Omental fat pad (tissue), 4 donors: ENCODE measurements at places on chromosomes 3 and 15.

DNA sequence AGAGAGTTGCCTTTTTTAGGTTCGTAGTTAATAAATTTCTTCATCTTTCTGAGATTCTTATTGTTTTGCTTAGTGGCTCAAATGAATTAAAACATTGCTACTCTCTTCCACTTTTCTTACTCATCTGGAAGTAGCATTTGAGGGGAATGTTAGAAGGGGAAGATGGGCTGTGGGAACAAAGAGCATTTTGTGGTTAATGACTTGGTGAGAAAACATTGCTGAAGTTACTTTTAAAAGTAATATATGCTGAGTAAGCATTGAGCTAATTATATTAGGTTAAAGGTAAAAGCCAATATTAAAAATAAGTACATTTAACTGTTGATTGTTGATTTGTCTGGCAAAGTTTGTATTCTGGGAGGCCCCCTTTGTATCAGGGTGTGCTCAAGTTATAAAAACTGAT lies 5.7 kb downstream of the MORF4L1 start:
- no peak for DNase-seq

DNA sequence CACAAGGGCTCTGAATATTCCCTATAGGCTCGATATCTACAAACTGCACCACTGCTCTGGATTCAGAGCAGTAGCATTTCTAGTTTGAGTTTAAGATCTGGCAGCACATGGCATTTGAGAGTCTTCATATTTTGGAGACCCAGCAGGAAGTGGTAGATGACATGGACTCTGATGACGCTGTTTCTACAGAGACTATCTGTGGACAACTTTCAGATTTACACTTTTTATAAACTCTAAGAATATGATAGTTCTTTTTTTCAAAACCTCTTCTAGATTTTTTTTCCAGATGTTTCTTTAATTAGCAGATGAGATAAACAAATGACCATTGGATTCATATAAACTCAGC lies 35.8 kb downstream of the ARMC8 start:
- DNase-seq = no peak

- no peak for DNase-seq
Observed at GRCh38 chr3:53552730-53553129, 58.3 kb downstream of the CACNA1D start.

- no peak for DNase-seq
Observed at GRCh38 chr3:177746337-177746933, 549.2 kb upstream of the TBL1XR1 start.

- DNase-seq = no peak
Observed at GRCh38 chr3:125022206-125022605, 33.6 kb downstream of the HEG1 start.

GRCh38 chr15:97815835-97816234 lies 144.7 kb upstream of the ARRDC4 start:
- DNase-seq = no peak

GRCh38 chr15:55513152-55513551 lies 5.1 kb upstream of the DNAAF4 start:
- DNase-seq = no peak

DNA sequence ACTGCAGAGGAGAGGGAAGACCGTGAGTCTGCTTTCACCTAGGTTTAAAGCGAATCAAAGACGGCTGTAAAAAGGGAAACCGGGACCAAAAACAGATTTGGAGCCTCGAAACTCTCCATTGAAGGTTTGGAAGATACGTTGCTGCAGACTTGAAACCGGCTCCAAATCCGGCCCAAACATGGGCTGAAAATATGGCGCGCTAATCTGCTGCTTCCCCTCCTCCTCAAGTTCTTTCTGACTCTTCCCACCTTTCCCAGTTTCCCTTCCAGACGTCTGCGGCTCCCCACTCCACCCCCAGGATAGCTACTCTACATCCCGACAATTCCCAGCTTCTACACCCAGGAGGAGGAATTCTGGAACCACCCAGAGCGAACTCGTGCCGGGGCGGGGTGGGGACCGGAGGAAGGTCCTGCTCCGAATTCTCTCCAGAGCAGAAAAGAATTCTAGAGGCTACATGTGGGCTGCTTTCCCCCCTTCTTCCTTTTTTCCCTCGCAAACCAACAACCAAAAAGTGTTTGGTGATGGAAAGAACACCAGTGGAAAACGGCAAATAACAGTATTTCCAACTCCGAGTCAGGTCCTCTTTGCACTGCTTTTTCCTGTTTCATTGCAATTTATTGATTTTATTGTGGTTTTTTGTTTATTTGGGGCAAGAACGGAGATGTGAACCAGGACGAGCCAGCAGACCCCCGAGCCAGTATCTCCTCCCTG lies 8.5 kb downstream of the EOMES start:
- DNase-seq = no peak

DNA sequence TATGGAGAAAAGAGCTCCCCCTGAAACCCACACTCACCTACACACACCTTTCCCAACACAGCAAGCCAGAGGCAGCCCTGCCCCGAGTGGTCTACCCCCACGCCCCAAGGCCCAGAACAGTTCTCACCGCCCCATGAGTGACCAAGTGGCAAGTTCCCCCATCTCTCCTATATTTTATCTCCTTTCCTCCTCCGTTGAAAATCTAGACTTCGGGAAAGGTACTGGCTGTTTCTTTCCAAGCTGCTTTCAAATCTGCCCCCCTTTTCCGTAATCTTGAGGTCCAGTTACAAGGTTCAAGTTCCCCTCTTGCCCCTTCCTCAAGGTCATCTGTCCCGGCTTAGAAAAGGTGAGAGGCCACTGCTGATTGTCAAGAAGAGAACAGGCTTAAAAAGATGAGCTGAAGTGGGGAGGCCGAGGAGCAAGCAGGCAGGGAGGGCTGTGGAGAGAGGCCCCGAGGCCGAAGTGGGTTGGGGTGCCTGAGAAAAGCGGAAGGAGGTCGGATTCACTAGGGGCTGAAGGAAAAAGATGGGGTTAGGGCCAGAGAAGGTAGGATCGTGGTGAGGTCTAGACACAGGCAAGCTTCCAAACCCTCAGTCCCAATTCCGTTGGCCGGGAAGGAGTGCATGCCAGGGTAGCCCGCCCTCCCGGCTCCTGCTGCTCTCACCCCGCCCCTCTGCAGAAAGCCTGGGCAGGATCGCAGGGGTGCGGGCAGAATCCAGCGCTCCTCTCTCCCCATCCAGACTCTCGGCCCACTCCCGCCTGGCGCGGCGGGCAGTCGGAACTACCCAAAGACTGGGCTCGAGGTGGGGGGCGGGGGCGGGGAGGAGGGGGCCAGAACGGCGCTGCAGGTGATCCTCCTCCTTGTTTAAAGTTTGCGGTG lies 1.7 kb downstream of the SEMA5B start:
- no peak for DNase-seq

GRCh38 chr15:29935296-29936004 lies 113.2 kb upstream of the TJP1 start:
- no peak for DNase-seq

GRCh38 chr3:144552346-144553057 lies 580.9 kb downstream of the DIPK2A start:
- DNase-seq = no peak

- no peak for DNase-seq
Observed at GRCh38 chr3:141405591-141405990, 37.3 kb downstream of the ZBTB38 start.

GRCh38 chr15:80684697-80685096 lies 10.4 kb upstream of the ABHD17C start:
- no peak for DNase-seq

DNA sequence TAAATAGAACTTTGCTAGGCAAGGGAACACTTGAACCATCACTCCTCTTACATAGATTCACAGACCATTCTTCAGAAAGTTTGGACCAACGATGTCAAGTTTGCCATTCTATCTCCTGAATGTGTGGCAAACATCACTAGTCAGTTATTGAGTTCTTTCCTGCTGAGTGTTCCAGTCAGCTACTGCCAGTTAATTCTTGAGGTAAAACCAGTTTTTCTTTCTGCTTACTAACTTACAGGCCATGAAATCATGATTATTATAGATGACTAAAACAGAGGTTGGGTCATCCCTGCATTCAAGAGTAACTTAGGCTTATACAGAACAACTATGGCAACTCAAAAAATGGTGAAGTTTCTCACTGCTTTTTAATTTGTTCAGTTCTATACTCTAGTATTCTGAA lies 88.2 kb downstream of the AP4E1 start:
- DNase-seq = no peak

- DNase-seq = no peak
Observed at GRCh38 chr3:48151807-48152427, 36.3 kb downstream of the CDC25A start.

DNA sequence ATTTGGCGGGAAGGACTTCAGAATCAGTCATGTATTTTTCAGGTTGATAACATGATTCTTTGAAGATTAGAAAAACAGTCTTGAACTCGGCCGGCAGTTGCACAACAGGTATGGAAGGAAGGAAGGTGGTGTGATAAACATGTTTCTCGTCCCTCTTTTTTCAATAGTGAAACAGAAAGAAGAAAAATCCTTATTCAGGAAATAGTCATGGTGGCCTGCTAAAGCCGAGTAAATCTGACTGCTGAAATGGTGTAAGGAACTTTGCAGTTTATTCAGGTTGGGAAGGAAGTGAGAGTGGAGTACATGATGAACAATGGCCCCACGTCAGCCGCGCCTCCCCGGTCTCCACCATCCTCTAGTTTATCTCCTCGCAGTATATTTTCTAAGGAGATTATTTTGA lies 6.7 kb downstream of the RASGRP1 start:
- no peak for DNase-seq

GRCh38 chr15:49521802-49522201 lies 98.8 kb downstream of the FGF7 start:
- DNase-seq = no peak

GRCh38 chr3:71872256-71872655 lies 87.3 kb upstream of the PROK2 start:
- DNase-seq = no peak

DNA sequence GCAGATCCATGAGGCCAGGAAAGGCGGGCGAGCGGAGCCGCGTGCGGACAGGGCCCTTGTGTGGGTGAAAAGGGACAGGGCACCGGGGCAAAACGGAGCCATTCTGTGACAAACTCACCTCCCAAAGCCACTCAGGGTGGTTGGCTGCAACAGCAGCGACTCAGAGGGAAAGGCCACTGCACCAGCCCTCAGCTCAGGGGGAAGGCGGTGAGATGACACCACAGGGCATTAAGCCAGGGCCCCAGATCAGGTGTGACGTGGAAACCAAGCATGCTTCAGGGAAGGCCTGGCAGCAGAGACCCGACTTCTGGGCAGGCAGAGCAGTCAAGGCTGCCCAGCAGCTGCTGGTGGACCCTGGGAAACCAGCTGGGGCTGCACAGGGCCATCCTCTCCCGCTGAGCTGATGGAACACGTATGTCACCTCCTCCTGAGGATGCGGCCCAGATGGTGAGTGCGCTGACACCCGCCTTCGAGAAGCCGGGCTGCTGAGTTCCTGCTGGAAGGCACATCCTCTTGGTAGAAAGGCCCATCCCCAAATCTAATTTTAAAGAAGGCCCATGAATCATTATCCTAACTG lies 82.3 kb downstream of the CHSY1 start:
- no peak for DNase-seq

DNA sequence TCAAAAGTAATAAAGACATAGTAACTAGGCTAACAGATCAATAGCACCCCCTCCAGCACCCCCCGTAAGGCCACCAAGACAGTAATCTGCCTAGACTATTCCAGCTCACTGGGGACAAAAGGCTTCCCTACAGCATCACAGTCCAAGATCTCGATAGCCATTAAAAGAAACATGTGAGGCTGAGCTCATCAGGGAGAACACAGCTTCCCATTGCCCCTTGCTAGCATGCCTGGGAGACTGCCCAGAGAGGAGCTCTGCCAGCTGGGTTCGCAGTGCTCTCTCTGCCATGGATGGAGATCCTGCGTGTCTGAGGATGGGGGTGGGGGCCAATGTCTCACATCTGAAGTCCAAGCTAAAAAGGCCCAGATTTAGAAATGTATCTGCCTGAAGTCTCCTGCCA lies 17.8 kb downstream of the LRIG1 start:
- DNase-seq = no peak

DNA sequence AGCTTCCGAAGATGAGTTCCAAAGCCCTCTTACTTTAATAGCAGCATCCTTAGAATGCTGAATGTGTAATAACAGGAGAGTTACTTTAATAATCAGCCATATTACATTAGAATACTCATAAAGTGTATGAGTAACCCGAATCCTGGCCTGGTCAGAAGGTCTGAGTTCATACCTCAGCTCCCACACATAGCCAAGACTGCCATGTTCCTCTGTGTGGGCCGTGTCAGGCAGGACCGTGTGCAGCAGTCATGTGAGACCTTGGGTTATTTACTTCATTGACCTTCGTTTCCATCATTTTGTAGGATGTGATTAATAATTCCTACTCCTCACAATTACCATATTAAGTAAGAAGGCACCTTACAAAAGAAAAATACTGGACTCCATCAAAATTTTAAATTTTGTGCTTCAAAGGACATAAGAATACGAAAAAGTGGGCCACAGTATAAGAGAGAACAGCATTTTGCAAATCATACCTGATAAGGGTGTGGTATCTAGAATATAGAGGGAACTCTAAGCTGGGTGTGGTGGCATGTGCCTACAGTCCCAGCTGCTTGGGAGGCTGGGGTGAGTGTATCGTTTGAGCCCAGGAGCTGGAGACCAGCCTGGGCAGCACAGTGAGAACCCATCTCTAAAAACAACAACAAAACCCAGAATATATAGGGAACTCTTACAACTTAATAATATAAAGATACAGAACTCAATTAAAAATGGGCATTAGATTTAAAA lies 163.4 kb downstream of the ATG7 start:
- no peak for DNase-seq

DNA sequence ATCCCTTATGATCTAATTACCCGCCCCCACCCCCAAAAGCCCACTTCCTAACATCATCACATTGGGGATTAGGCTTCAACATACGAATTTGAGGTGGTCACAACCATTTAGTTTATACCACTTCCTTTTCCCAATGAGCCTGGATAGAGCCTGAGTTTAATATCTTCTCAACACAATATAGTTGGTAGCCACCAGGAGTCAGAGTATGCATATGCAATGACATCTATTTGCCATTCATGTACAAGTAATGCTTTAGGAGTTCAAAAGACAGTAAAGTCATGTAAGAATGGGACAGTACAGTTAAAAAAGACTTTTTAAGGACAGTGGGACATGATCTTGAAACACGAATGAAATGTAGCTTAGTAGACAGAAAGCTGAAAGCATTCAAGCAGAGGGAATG lies 172.4 kb downstream of the DCLK3 start:
- DNase-seq = no peak

DNA sequence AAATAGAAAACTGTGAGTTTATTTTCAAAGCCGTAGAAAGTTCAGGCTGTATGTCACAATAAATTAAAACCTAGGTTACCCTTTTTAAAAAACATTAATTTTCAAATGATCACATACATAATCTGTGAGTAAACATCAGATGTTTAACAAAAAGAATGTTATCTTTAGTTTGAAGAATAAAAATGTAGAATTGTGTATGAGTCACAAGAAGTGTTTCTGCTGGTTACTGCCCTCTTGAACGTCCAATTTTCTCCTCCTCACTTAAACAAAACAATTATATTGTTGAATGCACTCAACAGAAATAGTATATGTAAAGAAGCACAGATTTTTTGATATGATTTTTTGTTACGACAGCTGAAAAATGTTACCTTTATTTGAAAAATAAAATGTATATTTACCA lies 855.1 kb downstream of the ROBO1 start:
- no peak for DNase-seq

GRCh38 chr3:114144909-114145688 lies 33.8 kb downstream of the DRD3 start:
- DNase-seq = no peak
